ENCODE measurements at places on chromosomes 1 and 21.
A peak's percentile ranks its signal among the peaks of the same experiment; 100 is the strongest.

- no peak for DNase-seq
Measured at GRCh38 chr1:5343256-5344020, 648.8 kb downstream of the NPHP4 start.

DNA sequence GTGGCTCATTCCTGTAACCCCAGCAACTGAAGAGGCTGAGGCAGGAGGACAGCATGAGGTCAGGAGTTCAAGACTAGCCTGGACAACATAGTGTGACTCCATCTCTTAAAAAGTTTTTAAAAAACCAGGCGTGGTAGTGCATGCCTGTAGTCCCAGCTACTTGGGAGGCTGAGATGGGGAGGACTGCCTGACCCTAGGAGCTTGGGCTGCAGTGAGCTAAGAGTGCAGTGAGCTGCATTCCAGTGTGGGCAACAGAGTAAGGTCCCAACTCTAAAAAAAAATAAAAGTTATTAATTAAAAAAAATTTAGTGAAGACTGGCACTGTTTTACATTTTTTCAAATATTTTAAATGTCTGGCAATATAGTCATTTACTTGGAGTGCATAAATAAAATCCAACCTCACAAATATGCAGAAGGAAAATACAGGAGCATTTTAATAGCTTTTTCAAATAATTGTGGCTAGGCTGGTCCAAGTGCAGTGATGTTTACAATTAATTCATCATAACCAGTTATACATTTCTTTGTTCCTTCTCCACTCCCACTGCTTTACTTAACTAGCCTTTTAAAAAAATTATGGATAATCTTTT is 10.8 kb downstream of the ZBTB8OS start:
- no peak for DNase-seq

GRCh38 chr1:209367061-209367772 is 216.3 kb upstream of the CAMK1G start:
- DNase-seq: no peak

GRCh38 chr1:110003747-110004428 is 19.3 kb downstream of the AHCYL1 start:
- DNase-seq: peak; percentile 45

DNA sequence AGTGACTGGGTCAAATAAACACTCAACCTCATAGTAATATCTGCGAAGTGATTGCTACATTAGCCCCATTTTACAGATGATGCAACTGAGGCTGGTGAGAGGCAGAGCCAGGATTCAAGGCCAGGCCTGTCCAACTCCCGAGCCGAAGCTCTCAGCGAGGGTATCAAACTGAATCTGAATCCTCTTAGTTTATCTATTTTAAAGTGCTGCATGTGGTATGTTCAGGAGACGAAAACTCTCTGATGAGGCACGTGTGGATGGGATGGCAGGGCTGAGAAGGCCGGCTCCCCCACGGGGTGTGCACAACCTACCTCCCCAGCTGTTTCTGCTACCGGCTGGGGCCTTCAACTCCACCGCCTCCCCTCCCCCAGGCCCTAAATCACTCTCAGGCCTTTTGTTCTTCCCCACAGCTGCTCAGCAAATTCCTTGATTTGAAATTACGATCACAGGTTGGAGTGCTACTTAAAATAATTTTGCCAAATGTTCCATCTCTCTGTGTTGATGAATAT is 171.8 kb downstream of the TOMM20 start:
- no peak for DNase-seq

DNA sequence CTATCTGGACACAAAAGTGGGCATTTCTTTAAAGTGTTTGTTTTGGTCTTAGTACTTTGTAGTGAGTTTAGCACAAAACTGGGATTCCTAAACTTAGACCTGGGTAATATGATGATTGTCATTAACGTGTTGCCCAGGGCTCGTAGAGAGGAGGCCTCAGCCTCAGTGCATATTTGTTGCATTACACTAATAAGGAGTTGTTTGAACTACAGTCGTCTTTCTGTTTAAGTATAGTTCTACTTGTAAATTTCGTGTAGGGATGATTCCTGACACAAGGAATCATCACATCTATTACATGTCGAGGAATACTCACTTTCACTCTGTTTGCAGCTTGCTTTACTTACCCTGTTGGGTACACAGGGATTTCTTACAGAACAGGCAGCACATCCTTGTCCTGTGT is 85.0 kb downstream of the PRDM2 start:
- DNase-seq: no peak

GRCh38 chr21:44625756-44626155 is 1.1 kb upstream of the KRTAP10-9 start:
- no peak for DNase-seq

DNA sequence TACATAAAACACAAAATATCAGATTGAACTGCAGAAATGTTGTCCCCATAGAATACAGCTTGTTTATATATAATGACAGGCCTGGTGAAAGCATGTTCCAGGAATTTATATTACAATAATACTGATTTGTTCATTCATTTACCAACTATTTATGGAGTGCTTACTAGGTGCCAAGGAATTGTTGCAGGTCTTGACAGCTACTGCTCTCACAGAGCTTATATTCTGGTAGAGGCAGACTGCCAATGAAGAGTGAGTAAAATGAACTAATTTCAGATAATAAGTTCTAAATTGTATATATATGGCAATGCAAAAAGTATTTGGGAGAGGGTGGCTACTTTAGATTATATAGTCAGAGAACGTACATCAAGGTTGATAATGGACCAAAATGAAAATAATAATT is 152.0 kb downstream of the COQ8A start:
- DNase-seq: no peak

DNA sequence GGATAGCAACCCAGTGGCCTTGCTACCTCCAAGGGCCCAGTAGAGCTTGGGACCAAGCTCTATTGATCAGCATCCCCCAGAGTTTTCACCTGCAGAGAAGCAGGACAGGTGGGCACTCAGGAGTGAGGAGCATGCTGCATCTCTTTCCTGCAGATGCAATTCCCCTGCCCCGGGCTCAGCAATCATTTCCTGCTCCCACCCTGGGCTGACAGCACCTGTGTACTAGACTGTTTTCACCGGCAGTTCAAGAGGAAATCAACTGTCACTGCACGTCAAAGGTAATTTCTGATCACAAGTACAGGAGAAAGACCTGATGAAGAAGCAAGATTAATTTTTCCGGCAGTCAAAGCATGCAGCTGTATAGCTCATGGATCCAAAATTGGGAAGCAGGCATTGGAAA is 8.8 kb upstream of the NT5C1A start:
- DNase-seq: no peak

- no peak for DNase-seq
Measured at GRCh38 chr21:28523367-28523766, 469.3 kb downstream of the LTN1 start.

- DNase-seq: no peak
Measured at GRCh38 chr1:24683713-24684162, 40.6 kb downstream of the SRRM1 start.

GRCh38 chr1:10624256-10625050 is 149.7 kb downstream of the PEX14 start:
- no peak for DNase-seq

GRCh38 chr21:36891692-36892091 is 74.8 kb downstream of the HLCS start:
- DNase-seq: no peak

DNA sequence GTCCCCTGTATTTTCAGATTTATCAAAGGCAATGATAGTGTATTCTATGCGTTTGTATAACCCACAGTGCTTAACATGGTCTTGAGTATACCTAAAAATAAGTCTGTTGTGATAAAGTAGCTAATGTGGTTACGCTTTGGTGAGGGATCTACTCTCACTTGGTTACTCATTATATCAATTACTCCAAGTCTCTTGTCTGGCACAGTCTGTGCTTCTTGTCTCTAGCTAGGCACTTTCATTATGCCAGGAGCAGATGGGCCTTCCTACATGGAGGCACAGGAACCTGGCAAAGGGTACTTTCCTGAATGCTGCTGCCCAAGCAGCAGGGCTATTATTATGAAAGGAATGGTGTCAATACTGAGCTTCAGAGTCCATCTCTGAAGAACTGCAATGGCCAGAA is 4.2 kb upstream of the PTPN22 start:
- DNase-seq: no peak

GRCh38 chr1:57553666-57554065 is 129.8 kb upstream of the DAB1 start:
- DNase-seq: no peak

DNA sequence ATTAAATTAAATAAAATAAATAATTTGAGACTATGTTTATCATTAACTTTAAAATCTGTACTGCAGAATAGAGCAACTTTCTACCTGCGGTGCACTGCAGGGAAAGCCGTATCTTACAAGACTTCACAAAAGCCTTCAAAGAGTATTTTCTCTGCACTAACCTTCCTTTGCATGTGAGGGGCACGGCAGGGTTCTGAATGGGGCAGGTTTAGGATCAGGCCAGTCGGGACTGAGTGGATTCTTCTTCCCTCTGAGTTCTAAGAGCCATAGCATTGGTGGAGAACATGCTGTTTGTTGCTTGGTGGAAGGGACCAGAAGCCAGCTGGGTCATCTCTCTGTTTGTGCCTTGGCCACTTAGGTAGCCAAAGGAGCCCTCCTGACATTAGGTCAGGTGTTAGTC is 55.2 kb upstream of the LGALS8 start:
- DNase-seq: no peak

GRCh38 chr1:59898927-59899326 is 27.6 kb downstream of the CYP2J2 start:
- DNase-seq: no peak

DNA sequence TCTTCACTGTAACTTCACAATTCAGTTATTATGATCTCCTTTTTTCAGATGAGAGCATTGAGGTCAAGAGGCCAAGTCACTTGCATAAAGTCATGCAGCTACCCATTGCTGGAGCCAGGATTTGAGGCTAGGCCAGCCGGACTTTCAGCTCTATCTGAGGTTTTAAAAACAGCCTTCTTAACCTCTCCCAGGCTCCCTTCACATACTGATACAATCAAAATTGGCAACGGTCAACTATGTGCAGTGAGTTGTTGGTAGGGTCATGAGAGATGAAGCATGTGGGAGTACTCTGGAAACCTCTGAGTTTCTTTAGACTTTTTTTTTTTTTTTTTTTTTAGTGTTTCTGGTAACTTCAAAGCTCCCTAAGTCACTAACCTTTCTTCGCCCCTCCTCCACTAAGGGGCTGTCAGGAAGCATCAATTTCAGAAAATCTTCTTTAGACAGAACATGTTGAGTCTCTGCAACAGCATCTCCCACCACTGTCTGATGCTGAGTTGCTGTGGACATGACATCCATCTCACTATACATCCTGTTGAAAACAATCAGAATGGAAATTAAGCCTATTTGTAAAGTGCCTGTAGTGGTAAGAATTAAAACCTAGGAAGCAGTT is 201.8 kb downstream of the SIPA1L2 start:
- DNase-seq: no peak

DNA sequence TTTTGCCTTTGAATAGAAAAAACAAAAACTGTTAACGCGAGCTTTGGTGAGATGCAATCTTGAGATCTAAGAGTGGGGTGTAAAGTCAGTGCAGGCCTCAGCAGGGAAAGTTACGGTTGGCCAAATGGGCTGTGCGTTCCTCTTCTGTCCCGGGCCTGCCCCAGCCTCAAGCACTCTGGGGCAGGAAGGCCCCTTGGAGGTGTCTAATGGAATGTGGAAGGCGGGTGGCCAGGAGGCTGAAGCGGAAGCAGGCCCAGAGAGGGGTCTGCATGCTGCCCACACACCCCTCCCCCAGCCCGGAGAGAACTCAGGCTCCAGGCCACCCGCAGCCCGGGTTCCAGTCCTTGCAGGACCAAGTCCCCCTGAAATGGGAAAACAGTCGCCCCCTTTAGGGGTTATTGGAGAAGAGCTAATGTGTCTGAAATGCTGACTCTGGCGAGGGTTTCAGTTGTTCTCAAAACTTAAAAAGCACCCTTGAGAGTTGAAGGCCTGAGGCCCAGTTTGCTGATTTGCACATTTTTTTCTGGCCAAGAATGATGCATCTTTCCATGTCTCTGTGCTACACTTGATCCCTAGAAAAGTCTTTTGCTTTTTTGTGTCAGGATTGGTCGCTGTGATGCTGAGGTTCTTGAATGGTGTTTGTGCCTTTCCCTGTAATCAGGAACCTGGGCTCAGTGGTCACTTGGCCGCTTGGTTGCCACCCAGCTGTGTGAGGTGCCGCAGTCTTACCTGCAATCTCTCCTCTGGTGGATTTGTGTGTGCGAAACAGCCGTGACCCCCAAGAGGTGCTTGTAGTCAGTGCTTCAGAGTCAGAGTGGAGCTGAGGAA is 2.0 kb downstream of the COL18A1 start:
- no peak for DNase-seq

DNA sequence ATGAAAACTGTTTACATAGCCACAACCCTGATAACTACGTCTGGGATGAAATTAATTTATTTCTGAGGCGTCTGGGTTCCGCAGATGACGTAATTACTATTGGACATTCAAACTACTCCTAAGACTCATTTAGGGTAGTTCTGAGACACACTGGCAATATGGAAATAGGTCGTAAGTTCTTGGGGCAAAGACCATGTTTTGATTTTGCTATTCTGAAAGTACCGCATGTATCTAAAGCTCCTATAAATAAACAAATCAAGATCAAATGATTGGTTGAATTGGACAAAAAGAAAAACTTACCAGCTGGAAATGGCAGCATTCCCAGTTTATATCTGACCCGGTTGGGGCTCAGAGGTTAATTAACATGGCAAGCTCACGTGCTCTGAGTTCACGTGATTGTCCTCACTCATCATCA is 74.3 kb downstream of the DHRS3 start:
- no peak for DNase-seq

DNA sequence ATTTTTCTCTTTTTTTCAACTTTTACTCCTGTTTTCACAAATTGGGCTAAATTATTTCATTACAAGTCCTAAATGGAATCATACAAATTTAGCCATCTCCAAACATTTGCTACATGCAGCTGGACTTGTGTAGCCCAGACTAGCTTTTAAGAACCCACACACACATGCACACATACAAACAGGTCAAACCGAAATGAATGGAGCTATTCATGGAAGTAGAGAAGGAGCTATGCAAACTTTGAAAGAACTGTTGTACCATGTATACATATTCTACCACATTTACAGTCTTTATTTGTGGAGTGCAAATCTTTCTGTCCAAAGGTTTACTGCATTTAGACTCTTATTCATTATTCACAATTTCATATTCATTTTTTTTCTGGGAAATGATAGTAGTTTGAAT is 189.1 kb upstream of the RNPC3 start:
- DNase-seq: no peak

GRCh38 chr21:46357335-46357604 is 33.3 kb downstream of the PCNT start:
- no peak for DNase-seq

DNA sequence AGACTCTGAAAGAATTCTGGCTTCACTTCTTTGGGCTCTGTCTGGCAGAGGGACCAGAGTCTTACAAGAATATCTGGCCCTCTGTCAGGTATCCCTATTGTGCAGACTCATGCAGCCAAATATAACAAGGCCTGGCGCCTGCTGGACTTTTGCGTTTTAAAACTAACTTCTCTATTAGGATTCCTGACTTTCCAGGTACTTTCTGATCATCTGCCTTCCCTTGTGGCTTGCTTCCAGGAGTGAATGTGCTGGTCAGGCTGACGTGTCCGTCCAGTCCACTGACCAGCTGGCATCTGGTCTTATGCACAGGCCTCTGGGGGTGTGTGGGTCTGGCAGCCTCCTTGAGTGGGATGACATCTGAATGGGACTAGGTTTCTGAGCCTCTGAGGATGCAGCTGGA is 8.6 kb upstream of the RAB29 start:
- no peak for DNase-seq

- DNase-seq: no peak
Measured at GRCh38 chr1:164704954-164705353, 146.0 kb downstream of the PBX1 start.

Data from stimulated activated CD4-positive, alpha-beta T cell treated with anti-CD3 and anti-CD28 coated beads, TNF-alpha, amount 100 ng/mL, for 24 hours (primary cell).